LHCN-M2 (cell line): ENCODE measurements at places on chromosomes 12 and 14.

GRCh38 chr14:74176400-74176793 lies 62.9 kb upstream of the VSX2 start:
- DNase-seq, result peak; percentile 14

GRCh38 chr12:106138633-106139421 lies at the start of gene NUAK1:
TSS of gene NUAK1 (minus strand) at chr12:106138954. CDS start at chr12:106138653, 301 bp downstream.
- peak; percentile 35 for DNase-seq

DNA sequence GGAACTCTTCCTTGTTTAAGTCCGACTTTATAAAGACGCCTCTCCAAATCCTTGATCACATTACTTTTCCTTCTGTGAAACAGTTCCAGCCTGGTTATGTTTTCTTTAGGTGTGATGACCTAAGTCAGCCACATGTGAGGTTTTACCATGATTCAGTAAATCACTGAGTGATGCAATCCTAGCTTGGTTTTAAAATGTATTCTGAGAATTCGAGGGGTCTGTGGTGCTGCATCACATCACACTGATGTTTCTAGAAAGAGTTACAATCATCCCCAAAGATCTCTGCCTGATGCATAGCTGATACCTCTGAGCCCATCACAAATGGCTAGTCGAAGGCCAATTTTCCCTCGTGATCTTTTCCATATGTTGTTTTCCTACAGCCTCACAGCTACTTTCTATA lies 152.7 kb downstream of the ANO2 start:
- DNase-seq, result no peak

GRCh38 chr12:112518365-112518735 lies 99.6 kb downstream of the PTPN11 start:
- DNase-seq, result no peak

- peak; percentile 15 for DNase-seq
Observed at GRCh38 chr14:72704502-72704901, 189.4 kb downstream of the DPF3 start.

- no peak for DNase-seq
Observed at GRCh38 chr14:59229653-59230406, 41.4 kb downstream of the DAAM1 start.

GRCh38 chr14:104246401-104247335 lies 108.3 kb downstream of the KIF26A start:
- no peak for DNase-seq

- DNase-seq, result no peak
Observed at GRCh38 chr12:106445959-106446358, 88.4 kb downstream of the POLR3B start.

DNA sequence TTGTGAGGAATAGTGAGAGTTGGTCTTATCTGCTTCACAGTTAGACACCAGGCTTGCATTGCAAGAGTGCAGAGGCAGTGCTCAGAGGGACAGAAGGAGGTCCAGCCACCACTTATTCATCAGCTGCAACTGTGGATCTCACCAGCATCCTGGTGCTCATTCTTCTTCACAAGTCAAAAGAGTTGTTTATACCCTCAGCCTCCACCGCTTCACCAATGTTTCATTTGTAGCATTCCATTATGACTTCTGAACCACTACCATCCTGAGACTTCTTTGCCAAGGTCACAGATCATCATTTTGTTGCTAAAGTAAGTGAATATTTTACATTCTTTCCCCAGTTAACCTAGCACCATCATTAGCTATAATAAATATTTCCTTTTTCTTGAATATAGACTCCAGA lies 230.5 kb upstream of the KITLG start:
- DNase-seq, result no peak

DNA sequence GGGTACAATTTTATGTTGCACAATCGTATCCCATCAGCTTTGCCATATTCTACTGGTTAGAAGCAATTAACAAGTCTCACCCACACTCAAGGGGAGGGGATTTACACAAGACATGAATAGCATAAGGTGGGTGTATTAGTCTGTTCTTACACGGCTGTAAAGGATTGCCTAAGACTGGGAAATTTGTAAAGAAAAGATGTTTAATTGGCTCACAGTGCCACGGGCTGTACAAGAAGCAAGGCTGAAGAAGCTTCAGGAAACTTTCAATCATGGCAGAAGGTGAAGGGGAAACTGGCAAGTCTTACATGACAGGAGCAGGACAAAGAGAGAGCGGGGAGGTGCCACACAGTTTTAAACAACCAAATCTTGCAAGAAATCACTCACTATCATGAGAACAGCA lies 231.8 kb upstream of the AMIGO2 start:
- DNase-seq, result no peak

DNA sequence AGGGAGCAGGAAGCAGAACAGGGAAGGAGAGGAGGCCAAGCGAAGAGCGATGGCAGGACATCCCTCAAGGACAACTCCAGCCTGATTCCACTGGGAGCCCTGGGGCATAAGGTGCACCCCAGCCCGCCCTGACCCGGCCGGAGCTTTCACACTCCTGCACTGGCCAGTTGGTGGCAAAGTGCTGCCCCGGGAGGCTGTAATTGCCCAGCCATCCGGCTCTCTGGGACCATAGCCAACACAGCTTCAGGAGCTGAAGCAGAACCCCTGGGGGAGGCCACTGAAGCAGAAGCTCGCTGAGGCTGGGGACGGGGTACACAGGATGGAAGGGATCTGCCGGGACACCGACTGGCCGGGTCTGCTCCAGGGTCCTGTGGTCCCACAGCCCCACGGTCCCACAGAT lies 41.9 kb upstream of the BEGAIN start:
- no peak for DNase-seq

GRCh38 chr12:81211306-81211705 lies 133.4 kb downstream of the ACSS3 start:
- no peak for DNase-seq

DNA sequence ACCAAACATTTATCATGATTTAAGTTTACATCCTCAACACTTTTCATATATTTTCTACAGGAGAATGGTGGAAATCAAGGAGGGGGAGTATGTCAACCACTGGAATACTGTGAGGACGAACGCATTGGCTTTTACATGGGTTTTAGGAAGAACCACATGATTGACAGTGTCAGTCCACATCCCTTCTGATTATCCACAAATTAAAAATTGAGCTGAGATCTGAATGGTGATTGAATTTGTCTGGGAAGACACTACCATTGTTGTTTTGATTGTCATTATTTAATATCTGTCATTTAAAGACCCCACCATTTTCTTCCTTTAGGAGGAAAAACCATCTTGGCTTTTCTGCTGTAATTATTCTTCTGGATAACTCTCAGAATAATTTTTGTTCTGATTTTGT lies 31.3 kb upstream of the KLRF1 start:
- DNase-seq, result no peak

DNA sequence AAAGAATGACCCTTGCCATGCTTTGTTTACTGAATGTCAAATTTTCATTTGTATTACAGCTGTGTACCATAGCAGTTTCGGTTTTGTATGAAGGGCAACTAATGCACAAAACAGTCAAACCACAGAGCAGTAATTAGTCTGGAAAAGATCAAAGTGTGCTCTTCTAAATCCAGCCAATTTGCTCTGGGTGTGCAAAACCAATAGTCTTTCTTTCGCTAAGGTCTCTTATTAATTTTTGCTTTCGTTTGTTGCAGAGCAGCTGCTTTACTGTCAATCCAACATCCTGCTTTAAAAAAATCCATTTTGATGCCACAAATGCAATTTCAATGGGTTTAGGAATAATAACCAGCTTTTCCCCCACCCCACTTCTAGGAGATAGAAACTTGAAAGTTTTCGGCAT lies 114.2 kb downstream of the BRMS1L start:
- DNase-seq, result no peak

DNA sequence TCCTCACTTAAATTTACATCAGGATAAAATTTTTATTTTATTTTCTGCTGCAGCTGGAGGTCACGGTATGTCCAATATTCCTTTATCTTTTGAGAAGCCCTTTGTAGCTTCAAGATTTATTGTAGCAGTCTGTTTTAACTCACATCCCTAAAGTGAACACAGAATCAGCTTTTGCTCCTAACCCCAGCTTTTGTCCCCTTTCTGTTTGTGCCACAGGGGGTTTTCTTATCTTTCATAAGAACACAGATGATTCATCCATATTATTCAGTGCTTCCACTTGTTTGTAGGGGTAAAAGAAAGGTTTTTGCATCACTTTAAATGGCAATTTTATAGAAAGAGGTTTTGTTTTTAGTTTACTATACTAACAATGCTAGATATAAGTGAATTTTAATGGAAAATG lies 21.8 kb upstream of the PIK3C2G start:
- DNase-seq, result no peak

- DNase-seq, result no peak
Observed at GRCh38 chr14:75999511-76000190, 14.1 kb downstream of the IFT43 start.

DNA sequence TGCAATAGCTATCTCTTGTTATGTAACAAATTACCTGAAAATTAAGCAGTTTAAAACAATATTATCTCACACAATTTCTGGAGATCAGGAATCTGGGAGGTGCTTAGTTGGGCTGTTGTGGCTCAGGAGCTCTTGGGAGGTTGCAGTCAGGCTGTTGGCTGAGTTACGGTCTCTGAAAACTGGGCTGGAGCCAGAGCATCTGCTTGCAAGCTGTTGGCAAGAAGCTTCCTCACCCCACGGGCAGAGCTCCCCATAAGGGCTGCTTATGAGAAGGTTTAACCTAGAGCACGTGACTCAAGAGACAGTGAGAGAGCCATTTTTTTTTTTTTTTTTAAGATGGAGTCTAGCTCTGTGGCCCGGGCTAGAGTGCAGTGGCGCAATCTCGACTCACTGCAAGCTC lies 346.8 kb downstream of the ATP23 start:
- peak; percentile 12 for DNase-seq

DNA sequence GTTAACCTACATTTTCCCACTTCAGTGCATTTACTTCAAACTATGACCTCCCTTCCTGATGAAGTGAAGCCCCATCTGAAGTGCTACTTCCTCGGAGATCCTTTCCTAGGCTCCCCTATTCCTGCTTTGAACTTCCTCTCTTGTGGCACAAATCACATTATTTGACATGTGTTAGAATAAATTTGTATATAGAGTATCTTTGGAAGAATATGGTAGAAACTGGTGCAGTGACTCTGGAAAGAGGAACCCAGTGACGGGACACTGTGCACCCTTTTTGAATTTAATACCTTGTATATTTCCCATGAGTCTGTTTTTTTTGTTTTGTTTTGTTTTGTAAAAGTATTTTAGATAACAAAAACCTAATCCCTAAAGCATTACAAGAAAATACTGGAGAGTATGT lies 66.4 kb upstream of the SRSF5 start:
- DNase-seq, result no peak

GRCh38 chr12:8527250-8528130 lies 13.2 kb downstream of the CLEC4E start:
- no peak for DNase-seq

DNA sequence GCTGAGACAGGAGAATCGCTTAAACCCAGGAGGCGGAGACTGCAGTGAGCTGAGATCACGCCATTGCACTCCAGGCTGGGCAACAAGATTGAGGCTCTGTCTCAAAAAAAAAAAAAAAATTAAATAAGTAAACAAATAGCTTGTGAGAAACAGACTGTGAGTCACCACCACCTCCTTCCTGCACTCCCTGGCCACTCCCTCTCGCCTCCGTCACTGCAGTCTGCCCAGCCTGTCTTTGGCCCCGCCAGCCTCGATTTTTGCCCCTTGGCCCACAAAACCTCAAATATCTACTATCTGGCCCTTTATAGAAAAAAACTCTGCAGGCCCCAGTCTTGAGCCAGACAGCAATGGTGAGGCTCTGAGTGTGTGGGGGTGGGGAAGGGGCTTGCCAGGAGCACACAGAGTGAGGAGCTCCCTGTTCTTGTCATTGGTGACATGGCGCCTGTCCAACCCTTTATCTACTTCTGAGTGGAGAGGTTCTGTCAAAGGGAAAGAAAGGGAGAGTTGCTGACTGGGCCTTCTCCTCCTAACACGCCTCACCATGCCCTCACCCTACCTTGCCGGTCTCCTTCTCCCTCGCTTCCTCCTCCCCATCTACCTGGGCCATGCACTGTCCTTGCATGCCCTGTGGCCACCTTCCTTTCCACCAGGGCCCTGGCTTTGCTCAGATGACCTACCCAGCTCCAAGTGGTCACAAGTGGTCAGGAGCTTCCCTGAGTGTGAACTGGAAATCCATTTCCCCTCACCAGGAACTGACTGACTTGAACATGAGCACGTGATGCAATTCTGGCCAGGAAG lies 22.1 kb downstream of the LGMN start:
- DNase-seq, result peak; percentile 78
